Amniotic epithelial cell (primary cell): ENCODE measurements at places on chromosomes 7 and 10.

GRCh38 chr10:71087622-71088021 lies 124.7 kb upstream of the UNC5B start:
- DNase-seq: no peak

GRCh38 chr7:30804078-30804661 lies 33.0 kb downstream of the MINDY4 start:
- DNase-seq: peak; percentile 87

DNA sequence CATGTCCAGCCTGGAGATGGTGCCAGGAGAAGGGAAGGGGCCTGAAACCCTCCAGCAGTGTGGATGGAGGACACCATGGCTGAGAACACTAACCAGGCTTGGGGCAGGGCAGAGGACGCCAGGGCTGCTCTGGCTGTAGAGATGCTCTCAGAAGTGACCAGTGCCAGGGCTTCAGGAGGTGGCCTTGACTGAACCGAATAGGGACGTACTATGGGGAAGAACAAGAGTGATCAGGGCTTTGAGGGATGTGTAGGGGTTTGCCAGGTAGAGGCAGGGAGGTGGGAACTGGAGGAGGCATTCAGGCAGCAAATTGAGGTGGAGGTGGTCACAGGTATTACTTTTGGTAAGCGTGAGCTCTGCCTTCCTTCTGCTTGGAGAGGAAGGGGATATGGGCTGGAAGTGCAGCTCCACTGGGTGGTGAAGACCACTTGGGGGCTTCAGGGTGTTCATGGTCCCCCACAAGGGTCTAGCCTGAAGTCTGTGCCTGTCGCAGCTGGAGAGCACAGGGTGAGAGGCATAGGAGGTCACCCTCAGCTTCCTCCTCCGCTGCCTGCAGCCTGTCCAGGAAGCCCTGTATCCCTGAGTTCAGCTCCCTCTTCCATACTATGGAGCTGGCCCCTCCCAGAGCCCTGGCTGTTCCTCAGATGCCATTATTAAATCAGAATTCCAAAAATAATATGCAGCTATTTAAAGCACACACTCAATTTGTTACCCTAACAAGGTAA lies 27.8 kb downstream of the ADCY1 start:
- DNase-seq: no peak

DNA sequence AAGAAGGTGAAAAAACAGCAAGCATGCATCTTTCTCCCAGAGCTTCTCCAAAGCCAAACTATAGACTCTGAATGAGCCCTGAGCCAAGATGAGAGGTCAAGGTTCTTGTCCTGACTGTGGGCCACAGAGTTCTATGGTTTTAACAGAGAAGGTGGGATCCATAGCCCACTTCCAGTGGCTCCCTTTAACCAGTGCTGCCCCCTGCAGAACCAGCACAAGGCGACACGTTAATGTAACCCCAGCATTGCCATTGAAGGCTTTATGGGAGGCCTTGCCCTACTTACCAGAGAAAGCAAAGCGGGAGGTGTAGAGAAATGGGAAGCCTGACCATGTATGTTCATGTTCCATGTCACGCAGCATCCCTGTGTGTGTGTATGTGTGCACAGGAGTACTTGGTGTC lies 243.6 kb downstream of the PRPF18 start:
- no peak for DNase-seq

DNA sequence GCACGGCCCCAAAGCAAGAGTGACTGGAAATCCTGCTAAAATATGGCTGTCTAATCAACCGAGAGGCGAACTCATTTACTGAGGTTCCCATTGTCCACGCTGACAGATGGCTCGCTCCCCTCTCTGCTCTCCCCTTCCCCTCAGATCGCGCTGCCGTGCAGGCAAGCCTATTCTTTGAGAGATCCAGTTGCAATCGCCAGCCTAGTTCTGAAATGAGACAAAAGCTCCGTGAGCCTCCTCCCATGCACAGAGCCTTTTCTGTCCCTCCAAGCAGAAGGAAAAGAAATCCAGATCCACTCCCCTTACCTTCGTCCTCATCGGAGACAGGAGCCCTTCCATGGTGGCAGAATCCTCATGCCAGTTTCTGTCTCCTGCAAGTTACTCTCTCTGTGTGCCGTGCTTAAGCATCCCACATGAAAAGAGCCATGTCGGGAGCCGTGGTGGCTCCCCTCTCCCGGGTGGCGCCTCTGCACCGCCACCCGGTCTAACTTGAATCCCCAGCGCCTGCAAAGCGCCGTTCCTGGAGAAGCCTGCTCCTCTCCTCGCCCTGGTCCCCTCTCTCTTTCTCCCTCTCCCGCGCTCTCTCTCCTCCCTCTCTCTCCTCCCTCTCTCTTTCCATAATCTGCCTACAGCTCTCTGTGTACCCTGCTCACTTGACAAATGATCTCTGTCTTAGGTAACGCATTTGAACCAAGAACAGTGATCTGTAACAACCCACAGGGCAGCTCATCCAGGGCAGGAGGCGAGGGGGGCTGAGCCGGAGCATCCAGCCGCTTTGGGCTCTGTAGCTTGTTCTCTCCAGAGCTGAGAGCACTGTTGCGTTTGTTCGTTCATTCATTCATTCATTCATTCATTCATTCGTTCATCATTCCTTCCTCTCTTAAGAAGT lies 156.8 kb downstream of the FRMD4A start:
- DNase-seq: peak; percentile 8

DNA sequence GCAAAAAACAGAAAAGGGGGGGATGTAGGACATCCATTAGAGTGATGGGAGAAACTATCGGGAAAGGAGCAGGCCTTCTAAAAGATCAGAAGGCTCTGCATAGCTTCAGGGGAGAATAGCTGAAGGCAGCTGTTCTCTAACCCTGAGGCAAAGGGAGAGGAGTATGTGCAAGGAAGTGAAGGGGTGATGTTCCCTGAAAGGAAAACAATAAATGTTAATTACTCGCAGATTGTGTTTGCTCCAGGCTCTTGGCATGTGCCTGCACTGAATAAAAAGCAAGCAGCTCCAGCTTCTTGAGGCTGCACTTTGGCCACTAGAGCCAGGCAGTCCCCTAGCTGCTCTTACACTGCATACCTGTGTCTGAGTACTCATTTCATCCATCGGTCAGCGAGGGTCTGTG lies 14.4 kb upstream of the STARD3NL start:
- no peak for DNase-seq

DNA sequence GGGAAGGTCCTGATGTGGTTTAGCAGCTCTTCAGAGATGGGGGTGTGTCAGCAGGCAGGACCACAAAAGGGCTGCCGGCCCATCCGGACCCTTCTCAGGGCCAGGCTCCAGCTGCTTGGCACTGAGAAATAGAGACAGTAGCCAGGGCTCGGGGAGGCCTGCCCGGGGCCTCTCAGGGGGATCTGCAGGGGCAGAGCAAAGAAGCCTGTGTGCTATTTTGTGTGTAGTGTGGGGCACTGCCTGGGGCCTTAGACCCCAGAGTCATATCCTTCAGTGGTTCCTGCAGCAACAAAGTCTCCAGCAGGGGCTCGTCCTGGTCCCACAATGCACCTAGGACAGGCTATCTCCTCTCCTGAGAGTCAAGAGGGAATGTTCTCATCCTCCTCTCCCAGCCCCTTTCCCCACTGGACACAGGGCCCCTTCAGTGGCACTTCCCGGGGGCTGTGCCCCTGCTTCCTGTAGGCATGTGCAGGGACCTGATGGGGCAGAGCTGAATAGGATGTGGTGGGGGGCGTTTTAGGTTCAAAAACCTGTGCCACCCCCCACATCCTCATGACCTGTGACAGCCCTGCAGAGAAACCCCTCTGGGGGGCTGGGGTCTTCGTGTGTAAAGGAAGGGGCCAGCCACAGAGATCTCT lies 159.5 kb upstream of the RHEB start:
- DNase-seq: no peak

DNA sequence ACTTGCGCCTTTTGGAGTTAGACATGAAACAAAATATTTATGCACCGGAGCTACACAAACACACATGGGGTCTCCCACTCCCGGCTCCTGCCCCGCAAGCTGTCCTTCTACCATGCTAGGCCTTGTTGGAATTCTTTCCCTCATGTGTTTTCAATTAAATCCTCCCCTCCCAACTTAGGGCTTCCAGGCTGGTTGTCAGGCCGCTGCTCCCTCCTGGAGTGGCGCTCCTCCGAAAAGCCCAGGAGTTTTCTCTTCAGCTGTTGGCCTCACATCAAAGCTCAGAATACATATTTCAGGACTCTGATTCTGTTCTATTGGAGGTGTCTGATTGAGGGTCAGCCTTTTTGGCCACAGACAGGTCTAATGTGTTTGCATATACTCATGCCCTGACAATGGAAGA lies 113.3 kb downstream of the FANK1 start:
- DNase-seq: no peak

GRCh38 chr10:43078175-43078985 lies 1.5 kb downstream of the RET start:
- DNase-seq: no peak

DNA sequence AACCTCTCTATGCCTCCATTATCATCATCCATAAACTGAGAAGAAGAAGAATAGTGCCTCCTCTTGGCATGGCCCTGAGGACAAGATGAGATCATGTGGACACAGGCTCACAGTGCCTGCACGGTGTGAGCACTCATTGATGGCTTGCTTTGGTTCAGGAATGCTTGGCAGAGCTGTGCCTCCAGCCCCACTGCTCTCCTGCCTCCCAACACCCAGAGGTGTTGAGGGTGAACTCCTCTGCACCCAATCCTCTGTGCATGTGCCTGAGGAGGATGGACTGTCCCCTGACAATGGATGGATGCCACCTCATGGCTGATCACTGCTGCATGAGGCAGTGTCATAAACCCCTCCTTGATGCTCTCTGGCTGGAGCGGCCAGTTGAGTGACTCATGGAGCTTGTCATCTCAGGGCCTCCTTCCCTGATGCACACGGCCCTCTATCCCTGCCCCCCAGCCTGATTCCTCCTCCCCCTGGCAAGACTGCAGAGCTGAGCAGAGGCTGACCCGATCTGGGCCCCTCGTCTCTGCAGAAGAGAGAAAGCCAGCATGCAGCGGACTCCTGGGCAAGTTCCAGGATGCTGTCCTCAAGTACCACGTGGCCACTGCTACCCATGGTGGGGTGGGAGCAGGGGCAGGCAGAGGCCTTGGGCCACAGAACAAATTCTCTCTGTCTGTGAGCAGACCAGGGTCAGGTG lies 136.3 kb downstream of the KCNMA1 start:
- DNase-seq: peak; percentile 84

DNA sequence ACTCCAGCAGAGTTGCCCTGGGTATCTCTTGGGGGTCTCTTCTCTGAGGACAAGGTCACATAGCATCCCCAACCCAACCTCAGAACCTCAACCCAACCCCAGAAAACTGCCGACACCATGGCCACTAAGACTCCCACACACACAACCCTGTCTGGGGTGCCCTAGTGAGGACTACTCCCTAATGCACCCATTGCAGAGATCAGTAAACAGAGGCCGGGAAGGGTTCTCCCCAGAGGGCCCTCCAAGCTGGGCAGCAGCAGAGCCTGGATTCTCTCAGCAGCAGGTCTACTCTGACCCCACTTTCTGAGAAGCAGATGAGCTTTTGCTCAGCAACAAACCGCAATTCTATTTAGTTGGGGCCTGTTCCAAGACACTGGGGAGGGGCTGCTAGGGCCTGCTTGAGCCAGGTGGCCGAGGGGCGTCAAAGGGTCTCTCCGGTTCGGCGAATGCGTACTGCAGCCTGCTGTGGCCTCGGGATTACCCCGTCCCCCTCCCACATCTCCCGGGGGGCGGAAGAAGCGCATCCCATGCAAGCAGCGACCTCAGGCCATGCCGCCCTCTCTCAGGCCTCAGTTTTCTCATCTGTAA lies 828 bp downstream of the OGDHL start:
- no peak for DNase-seq

DNA sequence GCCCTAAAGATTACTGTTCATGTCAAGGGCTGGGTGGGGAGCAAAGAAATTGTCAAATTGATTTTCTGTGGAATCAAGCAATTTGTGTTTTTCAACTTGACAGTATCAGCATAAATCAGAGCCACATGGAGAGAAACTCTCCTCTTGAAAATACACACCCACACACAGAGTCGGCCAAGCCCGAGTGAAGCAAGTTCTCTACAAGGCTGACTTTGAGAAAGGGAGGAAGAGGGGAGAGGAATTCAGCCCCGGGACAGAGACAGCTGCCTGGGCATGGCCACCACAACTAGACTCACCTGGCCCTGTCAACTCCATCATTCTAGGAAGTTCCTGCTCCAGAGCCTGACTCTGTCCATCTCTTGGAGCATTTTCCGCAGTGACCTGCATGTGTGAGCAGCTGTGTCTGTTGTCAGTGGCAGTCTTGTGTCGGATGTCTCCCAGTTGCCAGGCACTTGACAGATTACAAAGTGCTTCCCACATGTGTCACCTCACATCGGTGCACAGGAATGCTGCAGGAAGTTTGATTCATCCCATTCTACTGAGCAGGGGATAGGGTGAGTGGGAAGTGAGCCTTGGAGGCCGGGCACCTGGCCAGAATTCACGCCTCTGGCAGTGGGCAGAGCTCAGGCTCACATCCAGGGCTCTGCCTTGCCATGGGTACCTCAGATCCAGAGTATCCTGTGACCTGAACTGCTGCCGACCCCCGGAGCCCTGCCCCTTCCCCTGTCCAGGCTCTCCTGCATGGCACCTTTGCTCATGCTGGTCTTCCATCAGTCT lies 37.9 kb downstream of the ADAM12 start:
- DNase-seq: peak; percentile 68

- peak; percentile 66 for DNase-seq
Observed at GRCh38 chr10:103736763-103737162, 118.6 kb downstream of the SH3PXD2A start.

GRCh38 chr7:22184549-22185199 lies 172.3 kb downstream of the RAPGEF5 start:
- DNase-seq: no peak

- peak; percentile 39 for DNase-seq
Observed at GRCh38 chr10:114868870-114869519, 47.4 kb downstream of the FHIP2A start.

DNA sequence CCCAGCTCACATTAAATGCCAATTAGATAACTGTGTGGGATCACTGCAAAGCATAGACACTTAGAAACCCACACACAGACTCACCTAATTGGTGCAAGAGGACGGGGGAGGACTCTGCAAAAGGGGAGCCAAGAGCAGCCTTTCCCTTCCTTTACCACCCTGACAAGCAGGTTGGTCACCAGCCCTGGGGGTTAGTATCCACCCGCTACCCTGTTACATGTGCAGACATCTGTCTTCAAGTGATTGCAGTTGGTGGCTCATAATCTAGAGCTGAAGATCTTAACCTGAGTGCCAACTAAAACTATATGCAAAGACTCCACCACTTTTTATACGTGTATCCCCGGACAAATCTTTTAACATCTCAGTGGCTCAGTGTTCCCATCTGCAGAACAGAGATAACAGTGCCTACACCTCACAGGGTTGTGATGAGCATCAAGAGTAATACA lies 56.9 kb downstream of the SORBS1 start:
- no peak for DNase-seq

- DNase-seq: no peak
Observed at GRCh38 chr10:1178506-1178905, 122.3 kb downstream of the WDR37 start.

DNA sequence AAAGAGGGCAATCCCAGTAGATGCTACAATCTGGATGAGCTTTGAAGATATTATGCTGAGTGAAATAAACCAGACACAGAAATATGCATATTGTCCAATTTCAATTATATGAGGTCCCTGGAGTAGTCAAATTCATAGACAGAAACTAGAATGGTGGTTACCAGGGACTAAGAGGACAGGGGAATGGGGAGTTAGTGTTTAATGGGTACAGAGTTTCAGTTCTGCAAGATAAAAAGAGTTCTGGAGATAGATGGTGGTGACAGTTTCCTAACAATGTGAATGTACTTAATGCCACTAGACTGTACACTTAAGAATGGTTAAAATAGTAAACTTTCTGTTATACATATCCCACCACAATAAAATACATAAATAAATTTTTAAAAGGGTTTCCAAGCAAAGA lies 236.6 kb downstream of the ELMO1 start:
- DNase-seq: no peak

- DNase-seq: no peak
Observed at GRCh38 chr7:70795948-70796347, 336.0 kb upstream of the GALNT17 start.

GRCh38 chr10:129501652-129502436 lies 34.8 kb downstream of the MGMT start:
- no peak for DNase-seq
